T-cell (primary cell): ENCODE measurements at places on chromosomes 3 and 15. TPM values are rescaled to one million over a fixed set of nuclear protein-coding genes. Genes with fewer than 3 reads are reported as not detected.

The RTP1 gene
- not detected for total RNA-seq

The GOLGA6D gene
- not detected for total RNA-seq

The ZNF385D gene
- total RNA-seq, result 0.35 TPM

The CRTAP gene
- 27.8 TPM for total RNA-seq

The HMCES gene
- 60.7 TPM for total RNA-seq

DNA sequence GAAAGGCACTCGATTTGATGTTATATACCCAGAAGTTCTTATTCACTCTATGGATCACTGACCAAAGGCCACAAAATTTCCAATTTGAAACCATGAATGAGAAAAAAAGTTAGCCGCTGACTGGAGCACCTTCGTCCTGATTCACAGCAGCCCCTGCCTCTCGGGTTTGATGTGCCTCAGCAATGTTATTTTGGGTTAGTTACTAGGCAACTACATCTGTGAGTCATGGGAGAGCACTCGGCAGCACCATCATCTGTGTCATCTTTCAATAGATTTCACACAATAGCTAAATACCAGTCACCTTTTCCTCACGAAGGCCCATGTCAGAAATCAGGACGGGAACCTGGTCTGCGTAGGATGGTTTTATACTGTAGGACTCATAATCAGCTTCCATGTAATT lies 269.2 kb downstream of the ZBBX start:
- no peak for DNase-seq

DNA sequence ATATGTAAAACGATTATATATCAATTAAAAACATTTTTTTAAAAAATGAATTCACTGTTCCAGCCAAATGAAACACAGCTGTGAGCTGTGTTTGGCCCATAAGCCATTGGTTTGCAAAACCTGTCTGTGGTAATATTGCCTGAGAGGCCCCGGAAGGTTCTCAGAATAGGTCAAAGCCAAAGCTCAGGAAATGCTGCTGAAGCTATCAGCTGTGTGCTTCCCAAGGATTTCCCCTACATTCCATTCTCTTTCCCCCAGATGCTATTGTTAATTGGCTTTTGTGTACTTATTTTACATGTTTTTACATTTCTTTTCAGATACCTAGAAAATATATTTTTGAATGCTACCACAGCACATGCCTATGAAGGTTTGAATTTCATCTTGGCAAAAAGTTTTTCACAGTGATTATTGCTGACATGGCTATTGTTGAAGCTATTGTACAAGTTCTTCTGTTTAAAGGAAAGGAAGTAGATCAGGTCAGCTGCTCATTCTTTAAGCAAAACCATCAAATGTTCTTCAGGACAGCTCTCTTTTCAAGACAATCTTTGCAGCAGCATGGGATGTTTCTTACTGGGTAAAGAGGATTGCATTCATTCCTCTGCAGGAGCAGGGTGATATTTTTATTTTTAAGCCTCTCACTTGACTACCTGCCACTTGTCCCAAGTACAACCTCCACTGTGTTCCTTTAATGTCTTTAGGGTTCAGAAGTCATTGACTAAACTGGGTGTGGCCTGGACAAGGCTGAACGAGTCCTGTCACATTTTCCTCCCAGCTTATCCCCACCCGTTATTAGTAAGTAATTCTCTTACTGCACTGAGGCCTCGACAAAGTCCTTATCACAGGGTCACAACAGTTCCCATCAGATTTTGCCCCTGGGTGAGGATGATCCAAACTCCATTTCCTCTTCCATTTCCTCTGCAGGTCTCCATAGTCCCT lies 26.3 kb upstream of the BNC1 start:
- no peak for DNase-seq

DNA sequence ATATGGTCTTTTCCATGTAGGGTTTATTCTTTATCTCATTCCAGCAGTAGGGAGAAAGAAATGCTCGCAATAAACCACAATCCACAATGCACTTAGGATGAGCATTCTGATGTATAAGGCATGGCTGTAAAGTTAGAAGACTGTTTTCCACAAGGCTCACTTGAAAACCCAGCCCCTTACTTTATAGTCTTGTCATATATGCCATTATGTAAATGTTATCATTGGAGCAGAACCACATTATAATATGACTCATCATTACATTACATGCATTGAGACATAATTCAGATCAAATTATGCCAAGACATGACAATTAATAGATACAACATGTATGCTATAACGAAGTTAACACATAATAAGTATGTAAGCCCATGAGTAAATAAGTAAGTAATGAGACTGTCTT lies 348.1 kb downstream of the LSAMP start:
- DNase-seq, result no peak

DNA sequence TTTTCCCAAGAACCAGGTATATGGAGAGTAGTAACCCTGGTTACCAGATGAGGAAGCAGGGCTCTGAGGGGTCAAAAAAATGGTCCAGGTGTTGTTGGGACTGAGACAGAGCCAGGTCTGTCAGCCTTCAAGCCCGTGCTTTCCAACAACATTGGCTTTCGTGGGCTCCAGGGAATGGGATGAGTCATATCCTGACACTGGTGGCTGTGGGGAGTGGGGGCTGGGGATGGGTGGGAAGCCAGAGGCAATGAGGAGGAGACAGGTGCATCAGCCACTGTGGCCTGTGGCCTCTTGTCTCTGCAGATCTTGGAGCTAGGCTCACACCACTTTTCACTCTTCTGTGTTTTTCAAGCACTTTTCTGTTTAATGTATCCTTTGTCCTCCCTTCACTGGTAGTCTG lies 38.2 kb downstream of the CORO2B start:
- no peak for DNase-seq

GRCh38 chr15:56532721-56533460 lies 68.0 kb upstream of the MNS1 start:
- DNase-seq, result no peak

DNA sequence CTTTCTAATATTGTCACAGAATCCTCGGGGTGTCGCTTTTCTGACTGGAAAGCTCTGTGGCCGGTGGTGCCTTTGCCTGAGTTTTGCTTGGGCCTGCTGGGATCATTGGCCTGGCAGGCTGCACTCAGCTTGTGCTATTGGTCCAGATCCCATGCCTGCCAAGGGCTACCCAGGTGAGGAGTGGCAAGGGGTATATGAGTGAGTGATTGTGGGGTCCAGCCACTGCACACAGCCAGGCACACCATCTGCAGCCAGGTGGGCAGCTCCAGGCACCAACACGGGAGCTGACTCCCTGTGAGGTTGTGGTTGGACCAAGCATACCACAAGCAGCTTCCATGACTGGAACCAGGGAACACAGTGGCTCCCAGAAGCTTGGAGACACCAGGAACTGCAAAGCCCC lies 557.2 kb downstream of the SI start:
- no peak for DNase-seq

- no peak for DNase-seq
Measured at GRCh38 chr3:71051893-71052687, 531.4 kb downstream of the FOXP1 start.

DNA sequence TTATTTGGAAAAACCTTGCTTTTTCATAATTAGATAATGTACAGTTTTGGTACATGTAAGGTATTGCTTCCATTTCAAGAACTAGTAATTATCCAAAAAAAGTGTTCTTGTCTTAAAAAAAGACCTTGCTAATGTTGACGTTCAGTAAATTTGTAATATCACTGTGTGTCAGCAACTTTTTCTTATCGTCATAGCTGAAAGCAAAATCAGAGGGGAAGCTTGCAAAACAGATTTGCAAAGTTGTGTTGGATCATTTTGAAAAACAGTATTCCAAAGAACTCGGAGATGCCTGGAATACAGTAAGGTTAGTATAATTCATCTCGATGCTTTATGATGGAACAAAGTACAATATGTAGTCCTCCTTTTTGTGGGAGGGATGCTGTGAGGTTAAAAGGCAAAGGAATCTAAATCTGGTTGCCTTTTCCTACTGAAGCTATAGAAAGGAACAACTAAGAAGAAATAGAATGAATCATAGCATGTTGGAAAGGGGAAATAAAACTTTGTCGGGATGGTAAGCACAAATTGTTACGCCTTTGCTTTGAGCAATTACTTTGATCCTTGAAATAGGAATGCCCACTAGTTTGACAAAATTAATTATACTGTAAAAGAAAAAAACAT lies 1.5 kb downstream of the NSUN3 start:
- no peak for DNase-seq

DNA sequence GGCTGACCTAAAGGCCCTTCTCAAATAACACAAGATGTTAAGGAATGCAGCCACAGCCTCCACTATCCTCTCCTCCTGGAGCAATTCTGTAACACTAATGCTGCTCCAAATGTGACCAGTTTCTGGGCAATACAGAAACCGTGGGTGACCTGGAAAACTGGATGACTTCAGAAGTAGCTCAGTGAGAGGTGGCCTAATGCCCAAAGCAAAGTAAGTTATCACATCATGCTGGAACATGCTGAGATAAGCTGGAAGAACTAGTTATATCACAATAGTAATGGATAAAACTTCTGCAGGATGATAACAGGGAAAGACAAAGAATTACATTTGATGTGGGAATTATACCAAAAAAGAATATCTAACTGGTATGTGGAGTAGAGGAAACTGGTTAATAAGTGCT lies 72.0 kb downstream of the DHX30 start:
- no peak for DNase-seq

DNA sequence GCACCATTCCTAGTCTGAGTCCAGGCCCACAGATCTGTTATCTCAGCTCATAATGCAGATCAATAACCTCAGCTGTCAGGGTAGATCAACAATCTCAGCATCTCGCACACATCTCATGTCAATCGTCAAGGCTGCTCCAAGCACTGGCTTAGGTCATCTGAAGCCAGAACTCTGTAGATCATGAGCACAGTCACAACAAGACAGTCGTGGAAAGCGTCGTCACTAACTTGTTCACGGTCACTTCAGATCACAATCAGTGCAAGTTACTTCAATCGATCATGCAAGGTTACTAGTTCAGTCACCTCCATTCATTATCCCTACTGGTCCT lies 71.8 kb downstream of the RBPMS2 start:
- DNase-seq, result no peak

DNA sequence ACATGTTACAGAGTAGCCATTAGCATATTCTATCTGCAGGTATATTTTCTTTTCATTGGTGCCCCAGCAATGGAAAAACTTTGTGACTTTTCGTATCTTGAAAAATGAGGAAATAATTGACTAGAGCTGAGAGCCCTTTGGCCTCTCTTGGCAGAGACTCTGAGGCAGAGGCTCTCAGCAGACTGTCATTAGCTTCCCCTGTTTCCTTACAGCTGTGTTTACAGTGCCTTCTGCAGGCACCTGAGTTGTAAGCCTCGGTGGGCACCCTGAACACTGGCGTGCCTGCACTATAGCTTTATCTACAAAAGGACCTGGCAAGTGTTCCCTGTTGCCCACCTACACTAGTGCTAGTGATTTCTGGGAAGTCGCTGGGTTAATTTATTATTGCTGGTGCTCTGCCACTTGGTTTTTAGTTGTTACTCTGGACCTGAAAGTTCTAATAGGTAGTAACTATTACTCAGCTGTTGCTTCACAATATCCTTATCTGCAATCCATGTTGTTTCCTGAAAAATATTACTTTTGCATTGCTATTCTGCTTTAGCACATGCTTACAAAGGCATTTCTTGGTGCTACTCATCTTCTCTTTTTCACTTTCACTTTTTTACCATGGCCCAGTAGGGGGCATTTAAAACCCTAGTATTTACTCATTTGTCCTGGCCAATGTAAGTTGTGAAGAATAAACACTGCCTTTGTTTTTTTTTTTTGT lies 7.8 kb upstream of the GPR171 start:
- DNase-seq, result no peak

- no peak for DNase-seq
Measured at GRCh38 chr3:307182-307581, 110.6 kb downstream of the CHL1 start.

DNA sequence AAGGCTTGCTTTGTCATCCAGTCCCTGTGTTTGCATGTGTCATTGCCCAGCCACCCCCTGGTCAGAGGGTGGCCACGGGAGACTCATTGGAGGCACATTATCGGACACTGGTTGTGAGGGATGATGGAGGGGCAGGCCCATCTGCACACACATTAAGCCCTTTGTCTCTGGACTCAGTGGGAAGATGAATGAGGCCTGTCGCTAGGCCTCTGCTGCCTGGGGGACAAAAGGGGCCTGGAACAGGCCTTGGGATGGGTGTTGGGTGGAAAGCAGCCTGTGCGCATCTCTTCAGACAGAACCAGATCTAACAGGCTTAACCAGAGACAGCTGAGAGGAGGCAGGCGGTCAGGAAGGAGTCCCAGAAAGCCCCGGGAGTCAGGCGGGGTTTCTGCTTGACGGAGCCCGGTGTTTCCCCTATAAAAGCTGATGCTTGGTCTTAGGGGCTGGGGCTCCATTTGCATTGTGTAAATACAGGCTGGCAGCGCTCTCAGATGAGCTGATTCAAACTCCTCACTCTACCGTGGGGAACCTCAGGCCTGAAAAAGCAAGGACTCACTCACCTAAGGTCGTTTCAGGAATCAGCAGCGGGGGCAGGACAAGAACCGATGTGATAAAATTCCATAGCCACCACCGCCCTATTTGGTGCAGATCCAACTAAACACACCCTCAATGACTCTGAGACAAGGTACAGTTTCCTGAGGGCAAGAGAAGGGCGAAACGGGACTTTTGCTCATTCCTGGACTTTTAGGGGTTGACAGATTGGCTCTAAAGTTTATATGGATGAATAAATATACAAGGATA lies 17.1 kb upstream of the SKIC8 start:
- no peak for DNase-seq

DNA sequence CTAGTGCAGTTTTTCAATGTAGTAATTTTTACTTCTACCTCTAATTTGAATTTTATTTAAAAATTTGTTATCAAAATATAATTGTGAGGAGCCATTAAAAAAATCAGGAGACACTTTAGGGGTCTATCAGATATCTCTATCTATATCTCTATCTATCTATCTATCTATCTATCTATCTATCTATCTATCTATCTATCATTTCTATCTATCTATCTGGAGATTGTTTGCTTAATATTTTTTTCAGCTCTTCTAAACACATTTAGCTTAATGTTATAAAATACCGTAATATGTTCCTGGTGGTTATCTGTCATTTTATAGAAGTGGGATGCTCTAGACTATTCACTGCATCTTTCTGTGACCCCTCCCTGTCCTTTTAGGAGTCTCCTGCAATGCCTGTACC lies 193.7 kb upstream of the P2RY1 start:
- no peak for DNase-seq

DNA sequence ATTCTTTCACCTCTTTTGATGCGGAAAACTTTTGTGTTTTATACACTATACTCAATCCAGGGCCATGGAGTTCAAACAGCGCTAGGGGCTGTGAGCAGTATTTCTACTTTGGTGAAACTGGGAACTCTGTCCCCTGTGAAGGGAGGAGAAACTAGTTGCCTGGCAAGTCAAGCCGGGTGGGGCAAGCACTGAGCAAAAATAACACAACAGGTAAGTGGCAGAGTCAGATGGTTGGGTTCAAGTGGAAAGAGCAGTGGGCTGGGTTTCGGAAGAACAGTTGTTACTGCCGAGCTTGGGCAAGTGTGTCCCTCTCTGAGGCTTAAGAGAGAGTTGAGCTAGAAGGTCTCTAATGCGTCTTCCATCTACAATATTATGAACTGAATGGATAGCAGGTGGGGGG lies 59.7 kb upstream of the ROPN1 start:
- no peak for DNase-seq
